Fibroblast of lung (primary cell): ENCODE measurements at places on chromosomes 11 and 22. TPM values are rescaled to one million over a fixed set of nuclear protein-coding genes. Genes with fewer than 3 reads are reported as not detected.
A peak's percentile ranks its signal among the peaks of the same experiment; 100 is the strongest.

DNA sequence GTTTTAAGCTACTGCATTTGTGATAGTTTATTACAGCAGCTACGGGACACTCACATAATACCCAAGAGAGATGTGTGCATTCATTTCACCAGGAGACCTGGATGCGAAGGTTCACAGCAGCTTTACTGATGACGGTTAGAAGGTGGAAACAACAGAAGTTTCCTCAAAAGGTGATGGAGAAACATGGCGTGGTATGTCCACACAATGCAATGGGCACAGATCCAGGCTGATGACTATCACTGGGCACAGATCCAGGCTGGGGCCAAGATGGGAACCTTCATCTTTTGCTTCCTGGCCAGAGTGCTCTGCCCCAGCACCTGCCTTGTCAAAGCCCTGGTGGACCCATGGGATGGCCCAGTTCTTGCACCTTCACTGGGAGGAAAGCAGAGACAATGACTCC, 30.6 kb upstream of the RFPL3 start:
- H3K4me3 ChIP-seq, result no peak overlapping the region
- no peaks in the 10 kb centered on the region for H3K36me3 ChIP-seq
- H3K27me3 ChIP-seq, result no peaks in the 10 kb centered on the region
- no peak for DNase-seq
- H3K4me1 ChIP-seq, result no peaks in the 10 kb centered on the region
- H3K27ac ChIP-seq, result no peak overlapping the region

DNA sequence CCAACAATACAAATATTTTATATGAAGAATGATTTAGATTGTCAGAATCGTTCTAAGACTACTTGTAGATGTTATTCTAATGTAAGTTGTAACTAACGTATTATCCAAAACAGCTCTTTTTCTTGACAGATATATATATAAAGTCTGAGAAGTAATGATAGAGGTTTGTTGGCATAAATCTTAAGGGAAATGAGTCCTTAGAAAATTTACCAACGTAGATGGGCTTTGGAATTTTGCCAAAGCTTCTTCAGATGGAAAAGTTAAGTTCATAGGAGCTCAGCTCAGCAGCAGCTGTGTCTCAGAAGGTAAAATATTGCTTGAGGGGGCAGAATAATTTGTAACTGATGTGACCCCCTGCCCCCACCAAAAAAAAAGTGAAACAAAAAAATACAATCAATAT, 66.7 kb downstream of the BID start:
- H3K4me3 ChIP-seq, result peak overlapping the region; percentile 36
- DNase-seq, result peak; percentile 32
- no peaks in the 10 kb centered on the region for H3K4me1 ChIP-seq
- H3K27ac ChIP-seq, result peak overlapping the region; percentile 57

GRCh38 chr22:39913321-39913720, 12.4 kb downstream of the GRAP2 start:
- no peaks in the 10 kb centered on the region for H3K4me1 ChIP-seq
- DNase-seq, result no peak
- H3K36me3 ChIP-seq, result no peaks in the 10 kb centered on the region
- no peaks in the 10 kb centered on the region for H3K27me3 ChIP-seq
- no peak overlapping the region for H3K27ac ChIP-seq
- no peak overlapping the region for H3K4me3 ChIP-seq

- no peaks in the 10 kb centered on the region for H3K27me3 ChIP-seq
- H3K36me3 ChIP-seq, result no peaks in the 10 kb centered on the region
- H3K27ac ChIP-seq, result no peak overlapping the region
Measured at GRCh38 chr11:115720602-115721245, 216.5 kb upstream of the CADM1 start.

DNA sequence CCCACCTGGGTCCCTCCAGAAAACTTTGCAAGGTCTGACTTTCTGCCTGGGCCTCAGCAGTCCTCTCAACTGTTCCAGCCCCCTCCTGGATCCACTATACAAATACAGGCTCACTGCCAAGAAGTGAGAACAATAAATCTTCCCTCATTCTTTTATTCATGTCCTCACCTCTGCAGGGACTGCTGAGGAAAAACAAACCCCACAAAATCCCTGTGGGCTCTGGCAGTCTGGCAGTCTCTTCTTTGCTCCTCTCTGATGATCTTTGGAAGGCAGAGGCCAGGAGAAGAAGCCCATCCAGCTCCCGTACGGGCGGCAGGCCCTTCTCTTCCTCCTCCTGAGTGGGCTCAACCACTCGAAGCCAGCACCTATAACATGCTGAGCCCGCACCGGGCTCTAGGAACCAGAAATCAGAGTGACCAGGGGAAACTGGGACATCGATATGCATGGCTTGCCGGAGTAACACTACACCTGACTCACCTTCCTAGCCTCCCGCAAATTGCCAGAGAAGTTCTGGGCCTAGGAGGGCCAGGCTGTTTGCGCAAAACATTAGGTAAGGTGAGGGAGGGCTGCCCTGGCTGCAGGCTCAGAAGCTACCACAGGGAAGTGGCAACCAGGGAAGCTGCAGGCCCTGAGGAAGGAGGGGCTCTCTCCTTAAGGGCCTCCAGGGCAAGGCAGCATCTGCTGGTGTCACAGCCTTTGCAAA, 24.2 kb downstream of the TMPRSS5 start:
- H3K27me3 ChIP-seq, result no peaks in the 10 kb centered on the region
- no peak for DNase-seq
- no peak overlapping the region for H3K4me3 ChIP-seq

- H3K27me3 ChIP-seq, result peaks cover 5% of the 10 kb centered on the region
- H3K36me3 ChIP-seq, result no peaks in the 10 kb centered on the region
- H3K27ac ChIP-seq, result no peak overlapping the region
- DNase-seq, result no peak
- H3K4me3 ChIP-seq, result no peak overlapping the region
Measured at GRCh38 chr11:113568566-113568965, 93.4 kb upstream of the DRD2 start.

GRCh38 chr11:95156916-95157541, 67.4 kb downstream of the ENDOD1 start:
- H3K4me3 ChIP-seq, result no peak overlapping the region
- no peak overlapping the region for H3K27ac ChIP-seq
- H3K27me3 ChIP-seq, result no peaks in the 10 kb centered on the region
- no peak for DNase-seq

- no peak overlapping the region for H3K4me3 ChIP-seq
- H3K4me1 ChIP-seq, result no peaks in the 10 kb centered on the region
- H3K27ac ChIP-seq, result no peak overlapping the region
- no peaks in the 10 kb centered on the region for H3K36me3 ChIP-seq
- H3K27me3 ChIP-seq, result no peaks in the 10 kb centered on the region
Measured at GRCh38 chr11:59833602-59834001, 11.7 kb downstream of the CBLIF start.

DNA sequence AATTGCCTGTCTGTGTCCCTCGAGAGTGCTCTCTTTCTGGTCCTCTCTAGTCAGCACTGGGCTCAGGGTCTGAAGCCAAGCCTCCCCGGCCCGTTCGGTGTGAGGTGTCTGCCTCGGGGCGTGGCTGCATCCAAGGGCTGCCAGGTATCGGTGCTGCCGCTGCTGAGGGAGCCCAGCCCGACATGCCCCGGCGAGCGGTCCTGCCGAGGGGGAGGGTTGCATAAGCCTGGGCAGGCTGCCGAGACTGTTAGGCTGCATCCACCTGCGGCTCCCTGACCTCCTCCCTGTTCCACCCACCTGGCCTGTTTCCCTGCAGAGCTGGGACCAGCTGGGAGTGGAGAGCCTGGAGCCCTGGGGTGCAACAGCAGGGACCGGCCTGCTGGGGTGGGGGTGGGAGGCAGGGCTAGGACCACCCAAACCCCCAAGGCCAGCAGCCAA, 6.3 kb downstream of the OVOL1 start:
- H3K36me3 ChIP-seq, result no peaks in the 10 kb centered on the region
- no peak overlapping the region for H3K4me3 ChIP-seq
- H3K27me3 ChIP-seq, result peaks cover 26% of the 10 kb centered on the region
- no peak for DNase-seq
- H3K27ac ChIP-seq, result no peak overlapping the region

DNA sequence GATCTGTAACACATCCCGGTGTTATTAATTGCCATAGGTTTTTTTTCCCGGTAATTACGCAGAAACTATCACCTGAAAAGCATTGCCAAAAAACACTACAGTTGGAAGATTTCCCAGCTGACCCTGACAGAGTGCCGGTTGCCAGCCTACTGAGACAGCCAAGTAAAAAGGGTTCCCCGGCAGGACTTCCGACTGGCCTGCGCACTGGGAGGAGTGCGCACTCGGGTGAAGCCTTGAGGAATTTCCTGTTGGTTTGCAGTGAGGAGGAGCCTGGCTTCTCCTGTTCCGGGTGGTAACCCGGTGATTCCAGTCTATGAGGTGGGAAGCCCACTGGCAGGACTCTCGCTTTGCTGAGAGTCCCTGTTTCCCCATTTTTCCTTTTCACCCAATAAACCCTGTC, 52.1 kb downstream of the CNTF start:
- H3K36me3 ChIP-seq, result no peaks in the 10 kb centered on the region
- no peaks in the 10 kb centered on the region for H3K4me1 ChIP-seq
- H3K4me3 ChIP-seq, result no peak overlapping the region
- DNase-seq, result no peak
- H3K27me3 ChIP-seq, result no peaks in the 10 kb centered on the region

GRCh38 chr22:37222440-37222971, 10.2 kb upstream of the SSTR3 start:
- DNase-seq, result no peak
- no peaks in the 10 kb centered on the region for H3K36me3 ChIP-seq
- H3K27ac ChIP-seq, result no peak overlapping the region
- peaks cover 3% of the 10 kb centered on the region for H3K27me3 ChIP-seq
- H3K4me1 ChIP-seq, result no peaks in the 10 kb centered on the region
- H3K4me3 ChIP-seq, result no peak overlapping the region

DNA sequence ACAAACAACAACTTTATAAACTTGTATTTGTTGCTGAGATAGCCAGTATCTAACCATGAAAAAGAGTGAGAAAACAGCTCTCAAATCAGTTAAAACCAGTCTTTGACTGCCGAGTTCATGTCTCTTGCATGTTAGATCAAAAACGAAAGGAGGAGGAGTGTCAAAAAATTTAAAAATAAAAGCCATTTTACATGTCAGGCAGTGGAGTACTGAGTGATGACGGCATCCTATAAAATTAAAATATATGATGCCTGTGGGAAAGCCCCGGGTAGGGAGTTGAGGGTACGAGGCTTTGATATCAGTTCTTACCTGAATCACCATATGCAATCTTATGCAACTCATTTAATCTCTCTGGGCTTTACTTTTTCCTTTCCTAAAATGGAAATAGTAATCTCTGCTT, 117.3 kb downstream of the ETS1 start:
- no peak for DNase-seq
- peaks cover 19% of the 10 kb centered on the region for H3K36me3 ChIP-seq
- peaks cover 74% of the 10 kb centered on the region for H3K4me1 ChIP-seq
- H3K4me3 ChIP-seq, result no peak overlapping the region
- H3K27ac ChIP-seq, result peak overlapping the region; percentile 95

DNA sequence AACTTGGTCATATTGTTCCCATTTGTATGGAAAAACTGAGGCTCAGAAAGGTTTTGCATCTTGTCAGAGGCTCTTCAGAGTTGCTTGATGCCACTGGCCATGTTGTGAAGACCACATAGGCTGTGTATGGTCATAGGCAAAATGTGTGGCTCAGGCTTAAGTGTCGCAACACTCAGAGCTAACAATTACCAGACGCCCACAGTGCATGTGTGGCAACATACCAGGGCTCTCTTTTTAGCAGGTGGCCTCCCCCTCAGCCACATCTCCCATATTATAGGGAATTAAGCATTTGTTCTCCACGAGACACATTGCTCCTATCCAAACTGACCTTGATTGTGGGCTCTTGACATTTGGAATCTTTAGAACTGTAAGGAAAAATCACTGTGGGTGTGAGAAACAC, 802.5 kb downstream of the DLG2 start:
- no peak for DNase-seq
- H3K27ac ChIP-seq, result no peak overlapping the region
- H3K4me1 ChIP-seq, result no peaks in the 10 kb centered on the region
- H3K4me3 ChIP-seq, result no peak overlapping the region

DNA sequence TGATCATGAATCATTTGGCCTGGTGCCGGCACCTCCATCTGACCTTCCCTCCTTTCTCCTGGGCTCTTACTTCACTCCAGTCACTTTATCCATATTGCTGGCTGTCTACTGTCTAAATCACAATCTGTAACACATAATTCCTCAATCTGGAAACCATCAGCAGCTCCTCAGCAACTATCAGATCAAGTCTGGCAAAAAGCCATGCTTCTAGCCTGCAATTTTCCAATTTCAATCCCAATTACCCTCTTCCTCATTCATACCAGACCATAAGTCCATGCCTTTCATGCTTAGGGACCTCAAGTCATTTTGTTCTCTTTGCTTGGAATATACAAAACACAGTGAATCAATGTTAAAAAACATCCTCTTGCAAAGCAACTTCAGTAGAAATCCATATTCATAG, 882.8 kb upstream of the ANO3 start:
- no peak overlapping the region for H3K27ac ChIP-seq
- H3K27me3 ChIP-seq, result no peaks in the 10 kb centered on the region
- no peak overlapping the region for H3K4me3 ChIP-seq
- H3K4me1 ChIP-seq, result no peaks in the 10 kb centered on the region
- no peaks in the 10 kb centered on the region for H3K36me3 ChIP-seq

DNA sequence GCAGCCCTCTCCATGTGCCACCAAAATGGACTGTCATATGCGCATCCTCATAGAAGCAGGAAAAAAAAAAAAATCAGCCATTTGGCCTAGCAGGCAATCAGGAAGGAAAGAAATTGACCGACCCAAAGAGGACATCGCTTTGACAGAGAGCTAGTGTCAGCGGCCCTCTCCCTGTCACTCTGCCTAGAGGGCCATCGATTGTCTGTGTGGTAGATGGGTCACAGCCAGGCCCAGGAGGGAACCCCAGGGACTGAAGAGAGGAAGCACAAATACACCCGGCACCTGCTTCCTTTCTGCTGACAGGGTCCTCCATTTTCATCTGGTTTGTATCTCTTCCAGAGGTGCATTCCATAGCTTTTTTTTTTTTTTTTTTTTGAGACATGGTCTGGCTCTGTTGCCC, 21.8 kb downstream of the VPS37C start:
- H3K27me3 ChIP-seq, result no peaks in the 10 kb centered on the region
- peaks cover 2% of the 10 kb centered on the region for H3K36me3 ChIP-seq
- no peak overlapping the region for H3K27ac ChIP-seq
- H3K4me3 ChIP-seq, result no peak overlapping the region

GRCh38 chr11:75386942-75387630, 12.2 kb upstream of the RPS3 start:
- DNase-seq, result no peak
- H3K36me3 ChIP-seq, result no peaks in the 10 kb centered on the region
- H3K4me3 ChIP-seq, result no peak overlapping the region
- no peaks in the 10 kb centered on the region for H3K27me3 ChIP-seq

GRCh38 chr11:223884-224283, 12.3 kb downstream of the SIRT3 start:
- H3K4me1 ChIP-seq, result peaks cover 10% of the 10 kb centered on the region
- H3K36me3 ChIP-seq, result peaks cover 1% of the 10 kb centered on the region
- no peaks in the 10 kb centered on the region for H3K27me3 ChIP-seq
- H3K27ac ChIP-seq, result no peak overlapping the region

- no peaks in the 10 kb centered on the region for H3K36me3 ChIP-seq
- no peaks in the 10 kb centered on the region for H3K4me1 ChIP-seq
- H3K27ac ChIP-seq, result no peak overlapping the region
- no peak overlapping the region for H3K4me3 ChIP-seq
- no peaks in the 10 kb centered on the region for H3K27me3 ChIP-seq
Measured at GRCh38 chr22:34972191-34972897, 93.6 kb upstream of the ISX start.

Gene ISX
- not detected in 2 replicates for polyA plus RNA-seq

Gene KBTBD3
- polyA plus RNA-seq, result 2.2 and 2.5 TPM in 2 replicates

Gene GGT5
- polyA plus RNA-seq, result 2.0 and 9.1 TPM in 2 replicates

Gene SLC22A6
- polyA plus RNA-seq, result not detected in 2 replicates

Gene PDXP
- 7.9 and 14.7 TPM in 2 replicates for polyA plus RNA-seq

Gene TBX1
- not detected in 2 replicates for polyA plus RNA-seq

Gene ZBTB16
- polyA plus RNA-seq, result not detected in 2 replicates

Gene ELFN2
- polyA plus RNA-seq, result 0.02 and 0.10 TPM in 2 replicates

Gene PKDREJ
- 0.01 TPM in 1 of 2 replicates, not detected in the other for polyA plus RNA-seq

Gene CADM1
- polyA plus RNA-seq, result 15.4 and 84.0 TPM in 2 replicates

Gene CRYBB3
- not detected in 2 replicates for polyA plus RNA-seq

Gene FGF4
- polyA plus RNA-seq, result not detected in 2 replicates
